ENCODE measurements at places on chromosomes 4 and X. TPM values are rescaled to one million over a fixed set of nuclear protein-coding genes. Genes with fewer than 3 reads are reported as not detected.

DNA sequence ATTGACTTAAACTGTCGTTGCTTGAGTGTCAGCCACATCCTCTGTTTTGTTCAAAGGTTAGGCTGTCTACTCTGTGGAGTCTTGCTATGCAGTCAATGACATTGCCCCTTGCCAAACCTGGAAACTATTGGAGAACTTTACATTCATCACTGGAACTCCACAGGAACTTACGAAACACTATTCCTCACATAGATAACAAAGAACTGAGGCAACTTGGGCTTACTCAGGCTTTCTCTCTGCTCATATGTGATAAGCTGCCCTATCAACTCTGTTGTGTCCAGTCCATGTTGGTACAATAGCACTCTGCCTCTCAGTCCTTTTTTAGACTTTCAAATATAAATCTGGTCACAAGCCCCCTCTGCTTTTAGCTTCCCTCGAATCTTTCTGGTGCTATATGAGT, 9.4 kb downstream of the NPY5R start:
- no peak for DNase-seq

- DNase-seq, result peak; percentile 67
These were observed 6.2 kb downstream of the TCEAL9 start for GRCh38 chrX:103362474-103362873.

GRCh38 chr4:182488896-182489295, 245.7 kb downstream of the TENM3 start:
- DNase-seq, result no peak

DNA sequence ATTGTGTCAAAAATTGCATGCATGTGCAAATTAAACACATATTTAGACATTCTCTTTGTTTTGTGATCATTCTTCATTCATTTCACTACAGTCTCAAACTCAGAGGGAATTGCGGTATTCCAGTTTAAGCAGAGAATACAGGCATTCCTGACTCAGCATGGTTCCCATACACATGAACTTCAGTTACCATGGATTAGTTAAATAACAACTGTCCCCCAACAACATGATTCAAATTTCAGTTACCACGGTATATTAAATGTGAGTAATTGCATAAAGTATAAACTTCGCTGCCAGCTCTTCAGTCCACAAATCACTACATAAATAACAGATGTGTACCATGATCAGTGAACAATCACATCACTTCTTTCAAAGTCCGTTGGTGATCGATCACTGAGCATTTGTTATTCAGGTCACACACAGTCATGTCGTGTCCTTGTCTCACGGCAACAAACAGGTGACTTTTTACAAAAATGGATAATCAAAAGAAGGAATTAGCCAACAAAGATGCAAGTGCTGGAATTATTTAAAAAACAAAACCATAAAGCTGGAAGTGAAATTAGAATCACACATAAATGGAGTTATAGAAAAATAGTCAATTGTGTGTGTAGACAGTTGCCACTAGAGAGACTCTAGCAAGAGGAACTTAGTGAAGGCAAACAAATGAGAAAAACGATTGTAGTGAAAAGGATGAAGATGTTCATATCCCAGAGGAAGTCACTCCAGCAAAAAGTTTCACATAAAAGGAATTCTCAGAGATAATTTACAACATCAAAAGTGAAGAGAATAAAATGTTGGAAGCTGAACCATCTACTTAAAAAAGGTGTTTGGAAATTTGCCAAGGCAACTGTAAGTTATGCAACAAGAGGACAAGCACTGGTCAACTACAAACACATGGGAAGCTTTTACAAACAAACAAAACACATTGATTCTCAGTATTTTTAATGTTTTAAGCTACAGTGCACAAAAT, 138.6 kb upstream of the SMARCAD1 start:
- DNase-seq, result peak; percentile 16

- DNase-seq, result peak; percentile 54
These were observed 141.8 kb downstream of the CBR4 start for GRCh38 chr4:168868044-168868781.

- no peak for DNase-seq
These were observed 93.8 kb downstream of the APBB2 start for GRCh38 chr4:41120297-41121217.

DNA sequence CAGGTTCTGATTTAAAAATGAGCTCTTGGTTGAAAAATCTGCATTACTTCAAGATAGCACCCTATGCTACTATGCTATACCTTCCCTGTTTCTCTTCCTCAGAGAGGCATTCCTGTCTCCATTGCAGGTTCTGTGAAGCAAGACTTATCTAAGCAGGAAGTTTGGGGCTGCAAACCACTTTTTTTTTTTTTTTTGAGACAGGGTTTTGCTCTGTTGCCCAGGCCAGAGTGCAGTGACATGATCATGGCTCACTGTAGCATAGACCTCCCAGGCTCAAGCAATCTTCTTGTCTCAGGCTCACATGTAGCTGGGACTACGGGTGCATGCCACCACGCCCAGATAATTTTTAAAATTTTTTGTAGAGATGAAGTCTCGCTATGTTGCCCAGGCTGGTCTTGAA, 4.0 kb upstream of the CCNG2 start:
- DNase-seq, result no peak

GRCh38 chrX:32041181-32041580, 969.3 kb upstream of the FTHL17 start:
- no peak for DNase-seq

GRCh38 chrX:74890676-74891430, 34.4 kb downstream of the NEXMIF start:
- DNase-seq, result no peak

- no peak for DNase-seq
These were observed 1.3 kb downstream of the HERC5 start for GRCh38 chr4:88458104-88458740.

DNA sequence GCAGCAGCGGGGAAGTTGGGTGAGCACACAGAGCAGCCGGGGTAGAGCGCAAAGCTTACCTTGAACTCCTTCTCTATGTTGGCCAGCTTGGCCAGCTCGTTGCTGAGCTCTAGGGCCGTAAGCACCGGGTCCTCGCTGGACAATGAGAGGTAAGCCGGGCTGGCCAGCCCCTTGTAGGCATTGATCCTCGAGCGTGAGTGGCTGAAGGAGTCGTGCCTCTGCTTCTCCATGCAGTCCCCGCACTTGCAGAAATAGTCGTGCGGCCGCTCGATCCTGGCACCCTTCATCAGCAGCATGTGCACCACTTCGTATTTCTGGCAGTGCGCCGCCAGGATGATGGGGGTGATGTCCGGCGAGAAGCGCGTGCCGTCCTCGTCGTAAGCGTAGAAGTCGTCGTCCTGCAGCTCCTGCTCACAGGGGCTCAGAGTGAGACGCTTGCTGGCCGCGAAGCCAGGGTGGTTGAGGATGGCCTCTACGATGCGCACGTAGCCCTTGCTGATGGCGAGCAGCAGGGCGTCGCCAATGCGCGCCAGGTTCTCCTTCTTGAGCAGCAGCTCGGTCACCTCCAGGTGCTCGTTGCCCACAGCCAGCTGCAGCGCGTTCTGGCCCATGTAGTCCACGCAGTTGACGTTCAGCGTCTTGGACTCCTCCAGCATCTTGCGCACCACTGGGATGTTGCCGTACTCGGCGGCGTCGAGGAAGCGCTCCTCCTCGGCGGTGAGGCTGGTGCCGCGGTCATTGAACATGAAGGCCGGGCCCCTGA, 19.5 kb downstream of the TRPC3 start:
- DNase-seq, result no peak

DNA sequence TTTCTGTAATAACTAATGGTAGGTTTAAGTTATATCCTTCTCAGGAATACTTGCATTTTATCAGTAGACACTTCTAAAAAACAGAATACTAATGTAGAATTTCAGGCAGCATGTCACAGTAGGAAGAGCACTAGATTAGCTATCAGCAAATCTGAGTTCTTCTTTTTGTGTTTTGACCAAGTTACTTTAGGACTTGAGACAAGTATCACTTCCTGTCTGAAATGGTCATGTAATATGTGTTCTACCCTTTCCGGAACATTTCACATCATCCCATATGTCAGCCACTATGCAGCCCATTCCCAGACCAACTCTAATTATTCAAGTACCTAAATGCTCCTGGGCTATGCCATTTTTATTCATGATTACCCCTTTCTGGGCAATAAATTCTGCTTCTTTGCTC, 401.8 kb upstream of the RPS6KA3 start:
- DNase-seq, result no peak

DNA sequence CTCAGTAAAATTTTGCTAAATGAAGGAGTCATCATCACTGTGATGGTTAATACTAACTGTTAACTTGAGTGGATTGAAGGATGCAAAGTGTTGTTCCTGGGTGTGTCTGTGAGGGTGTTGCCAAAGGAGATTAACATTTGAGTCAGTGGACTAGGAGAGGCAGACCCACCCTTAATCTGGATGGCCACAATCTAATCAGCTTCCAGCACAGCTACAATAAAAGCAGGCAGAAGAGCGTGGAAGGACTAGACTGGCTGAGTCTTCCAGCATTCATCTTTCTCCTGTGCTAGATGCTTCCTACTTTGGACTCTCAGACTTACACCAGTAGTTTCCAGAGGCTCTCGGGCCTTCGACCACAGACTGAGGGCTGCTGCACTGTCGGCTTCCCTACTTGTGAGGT, 21.3 kb upstream of the WDR44 start:
- no peak for DNase-seq

DNA sequence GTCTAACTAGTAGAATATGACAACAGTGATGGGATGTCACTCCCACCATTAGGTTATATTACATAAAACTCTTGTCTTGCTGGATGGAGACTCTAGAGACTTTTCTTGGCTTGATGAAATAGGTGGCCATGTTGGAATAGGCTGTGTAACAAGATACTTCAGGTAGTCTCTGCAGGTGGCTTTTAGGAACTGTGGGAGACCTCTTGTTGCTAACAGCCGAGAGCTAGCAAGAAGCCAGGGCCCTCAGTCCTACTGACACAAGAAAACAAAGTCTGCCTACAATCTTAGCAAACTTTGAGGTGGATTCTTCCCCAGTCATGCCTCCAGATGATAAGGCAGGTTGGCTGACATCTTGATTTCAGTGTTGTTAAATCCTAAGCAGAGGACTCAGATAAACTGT, 72.5 kb downstream of the GNL3L start:
- no peak for DNase-seq

The PFKFB1 gene
- not detected for total RNA-seq

The PNMA6A gene
- not detected for total RNA-seq

Data from LHCN-M2 (cell line).